ENCODE measurements at places on chromosomes 7 and 10. TPM values are rescaled to one million over a fixed set of nuclear protein-coding genes. Genes with fewer than 3 reads are reported as not detected.

- DNase-seq: peak; percentile 93
Observed at GRCh38 chr10:11875494-11876281, 52.5 kb downstream of the PROSER2 start.

GRCh38 chr10:49165821-49166483, 22.2 kb downstream of the TMEM273 start:
- DNase-seq: no peak

DNA sequence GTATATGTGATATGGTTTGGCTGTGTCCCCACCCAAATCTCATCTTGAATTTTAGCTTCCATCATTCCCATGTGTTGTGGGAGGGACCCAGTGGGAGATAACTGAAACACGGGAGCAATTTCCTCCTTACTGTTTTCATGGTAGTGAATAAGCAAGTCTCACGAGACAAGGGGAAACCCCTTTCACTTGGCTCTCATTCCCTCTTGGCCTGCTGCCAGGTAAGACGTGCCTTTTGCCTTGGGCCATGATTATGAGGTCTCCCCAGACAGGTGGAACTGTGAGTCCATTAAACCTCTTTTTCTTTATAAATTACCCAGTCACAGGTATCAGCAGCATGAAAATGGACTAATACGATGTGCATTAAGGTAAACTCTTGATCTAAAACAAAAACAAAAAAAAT, 357.1 kb upstream of the AOAH start:
- no peak for DNase-seq

Gene DYNC1I1
- total RNA-seq: not detected

Gene PNLIPRP3
- not detected for total RNA-seq

DNA sequence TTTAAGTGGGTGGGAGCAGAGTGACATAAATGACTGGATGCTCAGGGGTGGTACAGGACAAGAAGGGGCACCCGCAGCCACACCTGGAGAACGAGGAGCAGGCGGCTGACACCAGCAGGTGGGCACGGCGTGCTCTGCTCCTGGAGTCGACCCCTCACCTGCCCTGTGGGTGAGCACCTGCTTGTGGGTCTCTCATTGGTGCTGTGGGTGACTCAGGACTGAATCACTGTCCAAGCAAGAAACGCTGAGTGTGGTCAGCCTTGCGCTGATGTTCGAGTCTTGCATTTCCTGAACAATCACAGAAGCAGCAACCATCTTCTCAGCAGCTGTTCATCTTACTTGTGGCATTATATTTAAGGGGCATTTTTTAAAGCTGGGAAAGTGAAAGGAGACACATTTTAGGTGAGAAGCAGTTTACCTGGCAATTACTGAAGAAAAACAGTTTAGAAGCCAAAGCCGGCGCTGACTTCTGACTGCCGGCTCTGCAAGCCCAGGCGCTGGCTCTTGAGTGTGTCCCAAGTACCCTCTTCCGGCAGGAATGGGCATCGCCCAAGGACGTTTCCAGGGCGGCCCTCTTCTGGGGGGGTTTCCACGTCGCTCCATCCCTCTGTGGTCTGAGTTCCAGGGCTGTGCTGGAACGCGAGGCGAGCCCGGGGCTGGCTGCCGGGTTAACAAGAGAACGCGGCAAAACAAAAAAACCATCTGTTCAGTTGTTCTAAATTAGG, 145.2 kb upstream of the PFKP start:
- DNase-seq: no peak

Gene CEP55
- total RNA-seq: 43.0 TPM

DNA sequence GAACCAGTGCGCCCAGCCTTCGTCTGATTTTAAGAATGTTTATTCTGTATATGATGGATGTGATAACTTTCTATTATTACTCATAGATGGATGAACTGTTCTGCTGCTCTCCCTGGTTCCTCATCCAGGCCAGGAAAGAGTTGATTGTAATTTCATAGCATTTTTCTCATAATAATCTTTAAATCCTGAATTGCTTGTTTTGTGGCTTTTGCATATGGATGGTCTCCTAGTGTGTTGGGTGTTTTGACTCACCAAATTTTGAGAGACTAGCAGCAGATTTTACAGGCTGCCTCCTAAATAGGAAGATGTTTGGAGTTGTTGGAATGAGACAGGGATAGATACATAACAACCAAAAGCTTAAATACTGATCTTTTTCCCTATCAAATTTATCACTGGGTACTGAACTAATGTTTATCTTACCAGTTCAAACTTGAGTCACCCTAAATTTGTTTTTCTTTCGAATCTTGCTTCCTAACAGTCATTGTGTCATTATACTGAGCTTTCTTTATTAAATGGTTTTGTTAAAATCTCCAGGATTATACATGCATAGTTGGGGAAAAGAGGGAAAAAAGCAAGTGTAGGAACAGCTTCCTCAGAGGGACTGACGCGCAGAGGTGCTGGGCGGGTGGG, 106.0 kb upstream of the GATA3 start:
- peak; percentile 54 for DNase-seq

GRCh38 chr10:64033711-64034110, 512.5 kb downstream of the REEP3 start:
- DNase-seq: no peak

Gene KCP
- not detected for total RNA-seq

DNA sequence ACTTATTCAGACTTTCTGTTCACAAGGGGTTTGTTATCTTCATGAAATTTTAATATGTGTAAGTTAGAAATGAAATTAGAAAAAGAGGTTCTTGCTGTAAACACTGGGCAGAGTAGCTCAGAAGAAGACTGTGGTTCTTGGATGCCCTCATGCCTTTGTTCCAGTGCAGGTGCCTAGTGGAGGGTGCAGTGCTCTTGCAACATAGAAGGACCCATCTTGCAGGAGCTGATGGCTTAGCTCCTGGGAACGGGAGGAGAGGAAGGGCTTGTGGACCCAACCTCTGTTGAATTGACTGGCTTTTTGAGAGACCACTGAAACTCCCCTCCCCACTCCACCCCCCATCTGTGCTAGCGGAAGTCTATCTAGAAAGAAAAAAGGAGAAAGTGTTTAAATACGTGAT, 116.8 kb downstream of the GLCCI1 start:
- DNase-seq: no peak

GRCh38 chr10:84659497-84660439, 331.4 kb downstream of the CCSER2 start:
- DNase-seq: no peak

GRCh38 chr10:58178811-58179210, 88.9 kb downstream of the IPMK start:
- no peak for DNase-seq

Gene GBX1
- not detected for total RNA-seq

DNA sequence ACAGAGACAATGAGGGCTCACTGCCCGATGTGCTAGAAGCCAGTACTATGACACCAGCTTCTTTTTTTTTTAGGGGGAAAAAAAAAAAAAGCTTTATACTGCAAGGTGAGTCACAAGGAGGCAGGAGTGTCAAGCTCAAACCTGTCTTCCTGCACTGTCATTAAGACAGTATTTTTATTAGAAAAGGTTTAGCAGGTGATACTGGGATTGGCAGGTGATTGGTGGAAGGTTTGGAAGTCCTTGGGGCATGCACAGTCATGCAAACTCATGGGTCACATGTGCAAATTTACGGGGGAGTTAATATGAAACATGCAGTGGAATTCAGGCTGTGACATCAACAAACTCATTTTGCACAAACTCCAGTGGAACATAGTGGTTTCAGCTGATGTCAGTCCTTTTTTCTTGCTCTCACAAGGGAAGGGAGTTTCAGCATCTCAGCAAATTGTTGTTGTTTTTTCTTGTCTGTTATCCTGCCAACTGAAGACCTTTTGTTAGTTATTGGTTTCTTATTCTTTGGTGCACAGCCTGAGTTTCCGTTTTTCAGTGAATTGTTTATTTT, 530.6 kb downstream of the ANKRD7 start:
- no peak for DNase-seq

DNA sequence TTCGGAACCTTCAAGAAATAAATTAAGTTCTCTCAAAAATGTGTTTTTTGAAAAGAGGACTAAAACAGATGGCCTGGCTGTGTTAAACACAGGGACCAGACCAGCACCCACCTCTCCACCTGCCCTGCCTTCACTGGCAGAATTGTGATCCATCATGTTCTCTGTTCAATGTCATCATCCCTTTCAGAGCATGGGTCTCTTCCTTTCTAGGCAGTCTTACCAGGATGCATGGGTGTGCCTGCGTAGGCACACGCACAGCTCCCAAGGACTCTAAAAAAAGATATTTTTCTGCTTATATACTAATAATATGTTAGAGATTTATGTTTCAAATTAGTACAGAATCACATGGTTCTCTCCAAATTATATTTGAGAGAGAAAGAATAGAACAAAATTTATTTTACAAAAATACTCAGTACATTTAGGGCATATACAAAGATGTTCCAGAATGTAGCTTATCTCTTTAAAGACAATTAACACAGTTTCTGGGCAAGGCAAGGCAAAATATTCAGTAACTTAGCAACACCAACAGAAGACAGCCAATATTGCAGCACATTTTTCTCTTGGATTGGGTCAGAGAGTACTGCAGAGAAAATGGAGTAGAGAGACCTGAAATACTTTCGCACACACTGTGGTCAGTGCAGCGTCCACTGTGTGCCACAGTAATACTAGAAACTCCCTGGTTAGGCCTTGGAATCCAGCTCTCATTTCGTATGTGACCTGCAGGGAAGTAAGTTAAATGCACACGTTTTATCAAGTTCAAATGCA, 52.8 kb downstream of the EGFR start:
- no peak for DNase-seq
